Mammary epithelial cell (primary cell): ENCODE measurements at places on chromosomes 6 and 20. TPM values are rescaled to one million over a fixed set of nuclear protein-coding genes. Genes with fewer than 3 reads are reported as not detected.

The CBLN4 gene
- not detected for total RNA-seq

DNA sequence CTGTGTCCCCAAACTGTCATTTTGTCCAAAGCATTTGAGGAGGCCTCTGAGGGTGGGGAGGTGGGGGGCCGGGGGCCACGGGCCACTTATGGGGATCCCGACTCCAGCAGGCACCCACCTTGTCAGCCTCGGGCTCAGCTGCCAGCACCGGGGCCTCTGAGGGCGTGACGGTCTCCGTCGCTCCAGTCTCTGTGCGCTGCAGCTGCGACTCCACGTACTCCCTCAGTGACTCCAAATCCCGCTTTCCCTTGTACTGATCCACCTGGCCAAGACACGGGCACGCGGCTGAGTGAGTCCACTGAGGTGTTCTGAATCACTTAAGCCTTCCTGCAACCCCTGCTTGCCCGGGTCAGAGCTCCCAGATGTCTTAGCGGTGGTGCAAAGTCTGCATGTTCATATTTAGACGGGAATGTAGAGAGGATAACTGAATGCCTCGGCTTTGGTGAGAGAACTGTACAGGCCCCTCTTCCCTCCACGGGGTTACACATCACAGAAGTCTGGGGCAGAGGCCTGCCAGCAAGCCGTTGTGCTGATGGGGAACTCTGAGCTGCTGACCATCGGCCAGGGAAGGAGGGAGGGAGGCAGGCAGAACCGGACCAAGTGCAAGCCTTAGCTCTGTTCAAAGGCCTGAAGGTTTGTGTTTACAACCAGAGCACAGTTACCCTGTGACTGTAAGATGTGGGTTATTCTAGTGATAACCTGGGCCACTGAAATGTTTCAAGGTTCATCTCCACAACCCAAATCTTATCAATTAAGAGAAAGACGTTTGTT is 21.8 kb downstream of the TXNDC5 start:
- DNase-seq, result no peak

The CASS4 gene
- total RNA-seq, result under 0.01 TPM

DNA sequence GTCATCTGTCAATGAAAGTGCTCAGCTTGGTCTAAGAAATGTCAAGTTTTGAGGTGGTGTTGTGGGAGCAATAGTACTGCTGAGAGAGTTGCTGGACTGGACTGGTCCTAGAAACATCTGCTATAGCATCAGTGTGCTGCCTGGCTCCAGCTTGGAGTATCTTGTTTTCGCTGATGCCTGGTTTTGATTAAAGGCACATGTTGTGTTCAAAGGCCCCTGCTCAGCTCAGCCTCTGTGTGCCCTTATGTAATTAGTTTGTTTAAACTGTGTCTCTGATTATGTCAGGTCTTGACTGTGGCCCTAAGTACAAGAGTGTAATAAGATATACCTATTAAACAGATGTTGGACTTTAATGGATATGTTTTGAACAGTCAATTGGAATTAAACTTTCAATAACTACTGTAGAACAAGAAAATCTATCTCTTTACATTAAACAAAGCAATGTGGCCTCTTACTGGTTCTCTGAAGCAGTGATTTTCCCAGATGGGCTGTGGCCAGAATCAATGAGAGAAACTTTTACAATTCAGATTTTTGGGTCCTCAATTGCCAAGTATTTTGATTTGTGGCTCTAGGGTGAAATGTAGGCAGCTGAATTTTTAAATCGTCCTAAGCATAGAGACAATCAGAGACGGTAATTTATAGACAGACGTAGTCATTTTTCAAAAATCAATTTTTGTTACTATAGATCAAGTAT is 668.2 kb downstream of the DHX35 start:
- DNase-seq, result no peak

The SYCP2 gene
- 0.35 and 0.94 TPM in 2 replicates for total RNA-seq

- DNase-seq, result no peak
Observed at GRCh38 chr6:87102151-87102621, 7.3 kb upstream of the CGA start.

DNA sequence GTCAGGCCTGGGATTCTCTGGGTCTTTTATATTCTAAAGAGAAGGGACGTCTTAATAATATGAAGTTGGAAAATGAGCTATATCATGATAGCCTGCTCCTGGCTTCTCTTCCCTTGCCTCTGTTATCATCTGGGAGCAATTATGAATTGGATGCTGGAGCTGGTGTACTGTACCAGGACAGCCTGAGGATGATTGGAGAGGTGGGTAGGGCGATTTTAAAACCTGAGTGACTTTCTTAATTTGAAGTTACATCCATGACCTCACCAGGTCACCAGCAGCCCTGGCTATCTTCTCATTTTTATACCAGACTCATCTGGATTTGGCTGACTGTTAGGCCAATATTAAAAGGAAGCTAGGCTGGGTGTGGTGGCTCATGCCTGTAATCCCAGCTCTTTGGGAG is 317.6 kb downstream of the CLIC5 start:
- no peak for DNase-seq

The BLTP3A gene
- total RNA-seq, result 19.2 TPM

The APOBEC2 gene
- total RNA-seq, result not detected in 2 replicates

The PNISR gene
- 69.8 and 84.7 TPM in 2 replicates for total RNA-seq

DNA sequence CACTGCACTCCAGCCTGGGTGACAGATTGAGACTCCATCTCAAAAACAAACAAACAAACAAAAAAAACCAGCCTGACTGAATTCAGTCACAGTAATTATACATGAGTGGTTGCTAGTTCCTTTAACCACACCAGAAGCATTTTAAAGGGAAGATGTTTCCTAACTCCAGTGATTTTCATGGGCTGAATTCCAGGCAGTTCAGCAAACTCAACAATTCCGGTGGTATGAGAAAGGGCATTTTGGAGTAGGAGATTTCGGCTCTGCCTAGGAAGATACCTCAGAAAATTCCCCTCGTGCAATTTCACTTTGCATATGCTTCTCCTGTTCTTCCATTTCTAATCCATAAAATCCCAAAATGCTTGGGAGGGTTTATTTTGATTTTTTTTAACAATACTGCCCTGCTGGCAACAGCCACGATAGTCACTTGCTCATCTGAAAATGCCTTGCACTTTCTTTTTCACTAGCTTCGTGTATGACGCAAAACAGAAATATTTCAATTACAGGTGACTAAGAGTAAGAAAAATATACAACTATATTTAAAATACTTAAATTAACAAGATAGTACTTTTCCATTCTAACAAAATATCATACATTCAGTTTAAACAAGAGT is 48.3 kb upstream of the IPCEF1 start:
- no peak for DNase-seq

The GDAP1L1 gene
- not detected for total RNA-seq

DNA sequence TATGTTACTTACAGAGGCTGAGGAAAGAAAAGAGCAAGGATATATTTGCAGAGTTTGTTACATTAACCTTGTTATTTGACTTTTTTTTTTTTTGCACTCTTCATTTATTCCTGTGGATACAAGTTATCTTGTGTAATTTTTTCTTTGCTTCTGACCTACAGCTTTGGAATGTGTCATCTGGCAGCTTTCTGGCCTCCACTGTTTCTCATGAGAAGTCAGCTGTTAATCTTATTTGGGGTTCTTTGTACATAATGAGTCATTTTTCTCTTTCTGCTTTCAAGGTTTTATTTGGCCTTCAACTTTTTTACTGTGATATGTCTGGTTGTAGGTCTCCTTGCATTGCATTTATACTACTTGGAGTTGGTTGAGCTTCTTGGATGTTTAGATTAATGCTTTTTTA is 333.4 kb downstream of the SMOC2 start:
- no peak for DNase-seq

The SULF2 gene
- total RNA-seq, result 256 TPM

GRCh38 chr20:62159052-62159451 is 15.5 kb downstream of the SS18L1 start:
- DNase-seq, result no peak

DNA sequence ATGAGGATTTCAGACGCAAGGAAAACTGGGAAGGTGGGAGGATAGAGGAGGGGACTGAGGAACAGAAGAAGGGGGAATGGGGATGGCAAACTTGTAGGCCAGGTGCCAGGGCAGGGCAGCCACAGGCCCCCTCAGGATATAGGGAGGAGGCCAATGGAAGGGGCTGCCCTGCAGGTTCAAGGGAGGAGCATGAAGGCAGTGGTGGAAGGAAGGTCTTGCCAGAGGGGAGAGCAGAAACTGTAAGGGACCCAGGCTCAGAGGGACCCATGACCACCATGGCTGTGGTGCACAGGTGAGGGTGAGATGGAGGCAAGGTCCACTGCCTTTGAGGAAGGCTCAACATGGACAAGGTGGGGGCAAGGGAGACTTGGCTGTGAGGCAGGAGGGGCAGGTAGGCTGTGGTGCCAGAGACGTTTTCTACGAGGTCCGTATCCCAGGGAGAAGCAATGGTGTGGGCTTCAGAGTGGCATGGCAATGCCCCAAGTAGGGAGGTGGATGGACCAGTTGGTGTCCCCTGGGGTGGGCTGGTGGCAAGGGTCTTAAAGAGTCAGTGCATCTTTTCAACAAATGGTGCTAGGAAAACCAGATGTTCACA is 22.7 kb downstream of the HLA-F start:
- DNase-seq, result no peak

DNA sequence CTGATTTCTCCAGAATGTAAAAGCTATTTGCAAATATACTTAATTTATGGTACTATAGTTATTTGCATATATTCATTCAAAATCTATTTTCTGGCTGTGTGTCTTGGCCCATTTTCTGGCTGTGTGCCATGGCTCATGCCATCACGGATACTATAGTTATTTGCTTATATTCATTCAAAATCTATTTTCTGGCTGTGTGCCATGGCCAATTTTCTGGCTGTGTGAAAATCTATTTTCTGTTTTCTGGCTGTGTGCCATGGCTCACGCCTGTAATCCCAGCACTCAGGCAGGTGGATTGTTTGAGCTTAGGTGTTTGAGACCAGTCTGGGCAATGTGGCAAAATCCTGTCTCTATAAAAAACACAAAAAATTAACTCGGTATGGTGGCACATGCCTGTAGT is 28.9 kb upstream of the RIPK1 start:
- DNase-seq, result no peak

DNA sequence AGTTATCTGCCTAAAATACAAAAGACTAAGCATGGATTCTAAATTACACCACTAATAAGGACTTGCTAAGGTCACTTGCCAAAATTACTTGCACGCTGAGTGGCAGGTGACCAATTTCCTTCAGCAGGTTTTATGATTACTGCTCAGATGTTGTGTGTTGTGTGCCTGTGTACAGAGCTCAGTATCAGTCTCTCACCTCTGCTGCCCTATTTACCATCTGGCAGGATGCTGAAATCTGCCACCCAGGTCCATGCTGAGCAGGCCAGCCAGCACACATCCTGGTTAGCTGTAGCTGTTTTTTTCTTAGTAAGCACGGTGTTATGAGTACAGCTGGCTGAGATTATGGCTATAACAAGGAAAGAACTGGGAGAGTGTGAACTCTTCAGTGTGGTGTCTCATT is 34.0 kb downstream of the ELOVL4 start:
- no peak for DNase-seq

The KHDC1L gene
- total RNA-seq, result not detected

GRCh38 chr6:38021029-38021428 is 201.5 kb downstream of the ZFAND3 start:
- DNase-seq, result no peak

The VSX1 gene
- not detected in 2 replicates for total RNA-seq

The TAF4 gene
- 14.8 and 15.0 TPM in 2 replicates for total RNA-seq

DNA sequence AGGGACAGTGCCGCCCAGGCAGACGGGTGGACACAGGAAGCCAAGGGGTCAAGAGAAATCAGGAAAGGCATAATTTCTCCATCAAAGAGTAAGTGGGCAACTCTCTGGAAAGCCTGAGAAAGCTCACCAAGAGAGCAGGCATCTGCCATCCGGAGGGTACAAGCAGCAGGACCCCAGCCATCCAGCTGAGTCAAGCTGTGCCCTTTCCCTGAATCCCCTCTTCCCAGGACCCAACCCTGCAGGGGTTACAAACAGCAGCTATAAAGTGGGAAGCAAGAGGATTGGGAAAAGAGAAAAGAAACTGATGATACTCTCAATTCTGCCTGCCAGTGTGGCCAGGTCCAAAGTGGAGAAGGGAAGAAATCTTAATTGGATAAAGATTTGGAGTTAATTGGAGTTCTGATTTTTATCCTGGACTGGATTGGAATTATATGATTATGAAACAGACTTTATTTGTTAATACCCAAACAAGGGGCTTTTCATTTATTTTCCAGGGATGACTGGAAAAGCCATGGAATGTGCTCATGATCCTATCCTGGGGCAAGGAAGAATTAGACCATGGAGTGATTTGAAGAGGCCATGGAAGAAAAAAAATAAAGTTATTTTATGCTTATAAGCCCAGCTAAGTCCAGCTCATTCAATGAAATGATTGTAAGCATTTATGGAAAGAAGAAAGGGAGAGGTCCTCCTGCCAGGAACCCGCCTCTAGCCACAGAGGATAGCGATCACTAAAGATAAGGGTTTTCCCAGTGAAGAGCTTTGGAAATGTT is 34.9 kb downstream of the NHLRC1 start:
- DNase-seq, result no peak

DNA sequence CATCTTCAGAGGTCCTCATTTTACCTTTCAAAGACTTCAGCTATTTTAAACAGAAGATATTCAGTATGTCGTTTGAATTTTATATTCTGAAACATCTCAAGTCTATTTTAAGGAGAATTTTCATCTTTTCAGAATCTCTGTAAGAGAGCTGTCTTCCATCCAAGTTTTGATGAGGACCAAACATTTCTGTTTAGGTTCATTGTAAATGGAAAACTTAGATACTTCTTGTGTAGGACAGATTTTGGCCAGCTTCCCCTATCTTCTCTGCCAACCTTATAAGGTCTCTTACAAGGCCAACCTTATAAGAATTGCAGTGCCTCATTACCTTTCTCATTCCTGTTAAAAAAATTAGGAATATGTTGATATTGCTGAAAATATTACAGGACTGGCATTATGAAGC is 88.1 kb downstream of the AKAP7 start:
- no peak for DNase-seq

The ULBP3 gene
- total RNA-seq, result 8.6 and 14.5 TPM in 2 replicates

DNA sequence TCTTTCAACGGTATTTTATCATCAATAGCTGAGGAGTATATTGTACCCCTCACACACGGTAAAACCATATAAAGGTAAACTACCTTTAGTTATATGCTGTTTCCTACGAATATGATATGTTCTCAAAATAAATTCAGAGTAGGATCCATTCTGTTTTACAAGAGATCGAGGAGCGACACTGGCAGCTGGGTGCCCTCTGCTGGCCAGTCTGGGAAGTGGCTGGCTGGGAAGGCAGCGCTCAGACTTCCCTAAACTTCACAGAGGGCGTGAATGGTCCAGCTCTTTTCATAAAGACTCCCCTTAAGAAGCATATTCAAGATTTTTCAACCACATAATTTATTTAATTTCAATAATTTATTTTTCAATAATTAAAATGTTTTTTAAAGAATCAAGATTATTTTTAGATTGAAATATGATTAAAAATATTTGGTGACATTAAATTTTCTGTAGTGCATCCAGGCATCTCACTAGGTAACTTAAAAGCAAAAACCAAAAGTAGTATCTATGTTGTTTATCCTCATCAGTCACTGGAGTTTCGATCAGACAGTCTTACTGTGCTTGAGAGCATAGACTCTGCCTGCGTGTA is 187.5 kb upstream of the PDE10A start:
- DNase-seq, result peak; percentile 19
